ENCODE measurements at places on chromosomes 5 and 9.

DNA sequence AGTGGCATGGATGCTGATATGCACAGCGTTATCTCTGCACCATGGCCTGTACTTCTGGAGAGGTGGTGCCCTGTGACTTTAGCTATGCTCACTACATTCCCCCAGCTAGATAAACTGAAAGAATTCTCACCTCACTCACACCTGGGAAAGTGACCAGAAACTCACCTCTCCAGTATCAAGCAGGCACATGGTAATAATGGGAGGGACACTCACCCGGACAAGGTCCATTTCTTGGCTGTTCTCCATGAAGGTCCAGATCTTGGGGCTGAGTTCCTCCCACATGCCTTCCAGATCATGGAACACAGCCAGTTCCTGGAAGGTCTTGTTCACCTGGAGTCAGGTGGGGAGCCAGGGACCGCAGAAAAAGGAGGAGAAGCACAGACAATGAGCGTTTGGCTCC lies 72.8 kb downstream of the NIPSNAP3B start:
- DNase-seq, result no peak

DNA sequence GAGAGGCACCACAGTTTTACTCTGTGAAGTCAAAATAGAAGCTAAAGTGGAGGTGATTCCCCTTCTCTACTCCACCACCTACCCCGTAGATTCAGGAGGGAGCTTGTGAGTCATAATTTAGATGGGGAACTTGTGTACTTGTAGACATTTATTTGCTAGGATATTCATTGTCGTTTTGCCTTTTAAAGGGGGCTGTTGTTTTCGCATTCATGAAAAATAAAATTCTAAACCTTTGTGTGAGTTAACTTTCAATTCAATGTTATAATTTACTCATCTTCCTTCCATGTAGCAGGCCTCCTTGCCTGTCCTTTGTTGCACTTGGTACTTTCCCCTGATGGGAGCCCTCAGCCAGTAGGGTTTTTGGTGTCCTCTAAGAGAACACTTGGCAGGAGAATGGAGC lies 22.0 kb downstream of the SECISBP2 start:
- no peak for DNase-seq

- no peak for DNase-seq
Measured at GRCh38 chr5:170757182-170757601, 26.3 kb upstream of the GABRP start.

DNA sequence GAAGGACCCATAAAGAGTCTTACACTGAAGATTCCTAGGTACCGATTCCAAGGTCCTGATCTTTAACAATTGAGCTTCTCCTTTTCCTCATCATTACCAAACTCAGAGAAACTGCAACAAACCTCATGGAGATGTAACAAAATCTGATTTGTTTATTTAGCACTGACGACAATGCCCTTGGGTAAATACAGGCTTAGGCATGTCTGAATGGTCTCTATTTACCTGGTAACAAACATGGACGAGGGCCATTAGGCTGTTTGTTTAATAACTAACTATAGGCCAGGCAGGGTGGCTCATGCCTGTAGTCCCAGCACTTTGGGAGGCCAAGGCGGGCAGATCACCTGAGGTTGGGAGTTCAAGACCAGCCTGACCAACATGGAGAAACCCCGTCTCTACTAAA lies 333.3 kb downstream of the AGTPBP1 start:
- no peak for DNase-seq

GRCh38 chr9:93061260-93061751 lies 2.8 kb downstream of the SUSD3 start:
- DNase-seq, result no peak

DNA sequence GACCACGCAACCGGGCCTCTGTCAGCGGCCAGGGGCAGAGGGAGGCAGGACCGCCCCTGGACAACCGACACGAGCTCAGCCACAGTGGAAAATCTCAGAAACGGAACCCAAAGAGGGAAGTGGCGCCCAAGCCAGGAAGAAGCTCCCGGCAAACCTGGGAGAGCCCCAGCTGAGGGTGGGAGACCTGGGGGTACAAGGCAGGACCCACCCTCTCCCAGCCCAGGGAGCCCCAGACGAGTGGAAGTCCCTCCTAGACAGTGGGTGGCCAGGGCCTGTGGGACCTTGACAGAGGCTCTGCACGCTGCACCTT lies 3.0 kb downstream of the SLC12A7 start:
- DNase-seq, result no peak

- peak; percentile 72 for DNase-seq
Measured at GRCh38 chr9:135610290-135611141, 28.8 kb downstream of the GLT6D1 start.

DNA sequence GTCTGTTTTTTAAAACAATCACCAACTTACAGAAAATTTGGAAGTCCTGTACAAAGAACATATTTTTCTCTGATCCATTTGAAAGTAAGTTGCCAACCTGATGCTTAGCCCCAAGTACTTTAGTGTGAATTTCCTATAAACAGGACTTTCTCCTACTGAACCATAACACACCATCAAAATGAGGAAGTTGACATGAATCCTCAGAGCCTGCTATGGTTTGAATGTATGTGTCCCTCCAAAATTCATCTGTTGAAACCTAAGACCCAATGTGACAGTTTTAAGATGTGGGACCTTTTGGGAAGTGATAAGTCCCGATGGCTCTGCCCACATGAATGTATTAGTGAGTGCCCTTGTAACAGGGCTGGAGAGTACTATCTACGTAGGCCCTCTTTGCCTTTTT lies 6.4 kb upstream of the ACOT12 start:
- no peak for DNase-seq
